ENCODE measurements at places on chromosomes 3 and 15.

- DNase-seq = no peak
Observed at GRCh38 chr15:73295630-73296286, 73.0 kb downstream of the HCN4 start.

DNA sequence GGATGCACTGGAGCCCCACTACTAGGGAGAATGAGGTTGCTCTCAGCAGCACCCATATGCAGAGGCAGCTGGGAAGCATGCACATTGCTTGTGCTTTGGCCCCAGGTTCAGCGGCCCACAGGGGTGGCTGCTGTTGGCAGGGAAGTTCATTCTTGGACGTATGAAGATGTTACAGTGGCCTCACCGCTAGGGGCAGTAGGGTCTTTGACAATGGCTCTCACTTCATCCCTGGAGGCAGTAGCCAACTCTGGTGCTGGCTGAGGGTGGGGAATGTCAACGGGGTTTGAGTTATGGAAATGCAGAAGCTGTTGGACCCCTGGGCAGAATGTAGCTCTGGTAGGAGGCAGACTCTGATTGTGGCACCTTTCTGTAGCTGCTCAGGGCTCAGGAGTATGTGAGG is 279.9 kb downstream of the SCAPER start:
- no peak for DNase-seq

- no peak for DNase-seq
Observed at GRCh38 chr3:40899286-40899712, 300.0 kb upstream of the CTNNB1 start.

DNA sequence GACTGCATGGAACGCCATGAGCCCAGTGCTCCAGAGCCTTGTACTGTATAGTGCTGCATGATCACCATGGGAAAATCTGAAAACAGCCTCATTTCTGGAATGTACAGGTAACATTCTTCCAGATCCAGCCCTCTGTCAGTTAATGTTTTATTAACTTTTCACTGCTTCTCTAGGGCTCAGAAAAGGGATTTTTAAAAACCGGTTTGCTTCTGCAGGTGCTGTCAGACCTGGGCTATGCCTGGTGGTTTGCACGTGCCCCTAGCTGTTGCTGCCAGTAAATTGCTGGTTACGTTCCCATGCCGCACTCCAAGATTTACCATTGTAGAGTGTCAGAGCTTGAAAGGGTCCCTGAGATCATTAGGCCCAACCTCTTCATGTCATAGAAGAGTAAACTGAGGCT is 9.0 kb downstream of the SNAPC5 start:
- no peak for DNase-seq

- no peak for DNase-seq
Observed at GRCh38 chr15:101276501-101277037, 716 bp downstream of the SELENOS start.

DNA sequence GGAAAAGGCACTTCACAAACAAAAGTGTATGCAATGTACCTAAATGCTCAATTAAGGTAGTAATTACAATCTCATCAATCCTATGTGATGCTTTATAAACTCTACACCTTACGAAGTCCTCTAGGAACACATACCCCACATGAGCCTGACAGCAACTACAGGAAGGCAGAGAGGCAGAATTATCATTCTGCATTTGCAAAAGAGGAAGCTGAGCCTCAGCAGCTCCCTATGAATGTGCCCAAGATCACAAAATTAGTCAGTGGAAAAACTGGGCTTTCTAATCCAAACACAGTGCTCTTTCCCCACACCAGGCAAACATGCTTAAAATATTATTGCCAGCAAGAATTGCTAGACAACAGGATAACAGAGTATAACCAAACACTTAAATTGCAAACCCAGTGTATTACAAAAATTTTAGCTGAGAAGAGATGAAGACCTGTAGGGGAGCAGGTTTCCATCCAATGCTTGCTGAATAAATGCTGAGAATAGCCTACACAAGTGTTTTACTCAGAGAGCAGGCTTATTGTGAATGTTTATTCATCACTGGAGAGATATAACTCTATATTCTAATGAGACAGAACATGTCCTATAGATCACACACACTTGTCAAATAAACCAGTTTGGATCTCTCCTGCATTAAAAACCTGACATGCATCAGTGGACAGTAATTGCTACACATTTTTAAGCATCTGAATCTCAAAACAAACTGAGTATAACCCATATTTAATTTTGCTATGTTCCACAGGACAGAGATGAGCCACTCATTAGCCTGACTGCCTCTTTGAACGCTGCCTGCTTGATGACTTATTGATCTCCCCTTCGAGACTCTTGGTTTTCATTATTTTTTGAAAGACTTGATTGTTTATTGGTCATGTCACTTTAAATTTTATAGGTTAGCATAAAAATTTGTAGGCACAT is 62.2 kb downstream of the PLCH1 start:
- DNase-seq = no peak

GRCh38 chr3:100523050-100523760 is 30.8 kb downstream of the TMEM45A start:
- no peak for DNase-seq

DNA sequence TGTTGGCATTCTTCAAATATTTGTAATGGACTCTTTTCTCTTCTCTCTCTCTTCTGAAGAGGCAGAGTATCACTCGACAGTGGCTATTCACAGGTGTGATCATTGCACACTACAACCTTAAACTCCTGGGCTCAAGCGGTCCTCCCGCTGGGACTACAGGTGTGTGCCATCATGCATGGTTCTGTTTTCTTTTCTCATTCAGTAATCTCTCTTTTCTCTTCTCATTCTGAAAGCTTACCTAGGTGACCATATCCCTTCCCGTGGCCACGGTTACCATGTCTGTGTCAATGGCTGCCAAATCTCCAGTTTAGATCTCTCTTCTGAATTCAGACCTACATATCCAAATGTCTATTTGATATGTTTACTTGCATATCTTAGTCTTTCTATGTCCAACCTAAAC is 96.3 kb downstream of the SOX2 start:
- no peak for DNase-seq

DNA sequence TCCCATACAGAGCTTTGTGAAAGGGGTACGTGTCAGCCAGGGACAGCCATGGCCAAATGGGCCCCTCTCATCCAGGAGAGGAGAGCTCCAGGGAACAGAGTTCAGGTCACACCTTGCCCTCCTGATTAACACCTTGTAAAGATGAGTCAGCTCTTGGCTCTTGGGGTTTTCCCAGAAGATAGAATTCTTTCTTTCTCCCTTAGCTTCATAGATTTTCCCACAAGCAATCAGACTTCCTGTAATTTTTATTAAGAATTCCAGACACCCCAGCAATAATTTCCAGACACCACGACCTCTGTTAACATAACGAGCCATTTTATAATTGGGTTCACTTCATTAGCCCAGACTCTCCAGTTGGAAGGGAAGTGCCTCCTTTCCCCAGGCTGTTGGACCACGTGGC is 86.4 kb downstream of the LRTM1 start:
- no peak for DNase-seq

DNA sequence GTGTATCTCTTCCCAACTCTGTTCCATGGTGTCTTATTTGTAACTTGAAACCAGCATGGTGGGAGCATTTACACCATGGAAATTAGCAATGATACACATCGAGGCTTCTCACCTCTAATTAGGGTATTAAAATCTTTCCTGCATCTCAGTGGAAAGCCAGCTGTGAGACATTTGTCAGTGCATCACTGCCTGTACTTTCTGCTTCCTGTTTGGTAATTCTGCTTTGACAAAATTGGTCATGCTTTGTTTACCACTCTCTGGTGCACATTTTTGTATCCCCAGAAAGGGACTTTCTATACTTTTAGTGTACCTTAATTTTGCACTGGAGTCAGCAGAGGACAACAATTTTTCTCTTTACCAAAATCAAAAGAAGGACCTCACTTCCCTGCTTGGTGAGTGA is 402.1 kb downstream of the PDCD6IP start:
- no peak for DNase-seq

DNA sequence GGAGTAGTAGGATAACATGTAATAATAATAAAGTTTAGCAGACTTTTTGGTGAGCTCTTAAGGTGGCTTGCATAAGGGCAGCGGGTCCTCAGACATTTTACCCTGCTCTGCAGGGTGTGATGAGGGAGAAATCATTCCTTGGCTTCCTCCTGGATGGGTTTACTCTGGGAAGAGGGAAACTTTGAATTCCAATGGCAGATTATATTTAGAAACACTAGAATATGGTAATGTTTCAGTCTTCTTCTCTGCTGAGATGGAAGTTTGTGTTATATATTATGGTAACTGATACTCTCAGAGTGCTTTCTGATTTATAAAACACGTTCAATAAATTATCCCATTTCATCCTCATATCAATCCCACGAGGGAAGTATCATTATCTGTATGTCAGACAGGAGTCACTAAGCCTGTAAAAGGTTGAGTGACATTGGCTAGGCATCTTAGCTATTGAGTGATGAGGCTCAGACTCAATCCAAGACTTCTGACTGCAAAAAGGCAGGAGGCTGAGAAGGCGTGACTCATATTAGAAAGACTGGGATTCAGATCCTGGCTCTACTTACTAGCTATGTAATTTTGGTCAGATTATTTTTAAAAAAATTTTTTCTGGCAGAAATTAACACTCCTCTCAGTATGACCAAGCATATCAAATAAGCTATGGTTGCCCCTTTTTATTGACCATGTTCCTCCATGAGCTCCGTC is 19.3 kb downstream of the PDIA5 start:
- DNase-seq = no peak

- peak; percentile 80 for DNase-seq
Observed at GRCh38 chr3:63863150-63864007, at the start of the genes ATXN7 and THOC7. Gene ATXN7 (plus strand): TSS chr3:63863867. CDS start chr3:63912599, 48,732 bp downstream. Gene THOC7 (minus strand): TSS chr3:63863805. CDS start chr3:63863790, 15 bp downstream.

All from left hindlimb (tissue), 1 donor.